ENCODE measurements at places on chromosomes 6 and 20.

- no peak for DNase-seq
Measured at GRCh38 chr6:168518348-168518745, 77.4 kb downstream of the SMOC2 start.

DNA sequence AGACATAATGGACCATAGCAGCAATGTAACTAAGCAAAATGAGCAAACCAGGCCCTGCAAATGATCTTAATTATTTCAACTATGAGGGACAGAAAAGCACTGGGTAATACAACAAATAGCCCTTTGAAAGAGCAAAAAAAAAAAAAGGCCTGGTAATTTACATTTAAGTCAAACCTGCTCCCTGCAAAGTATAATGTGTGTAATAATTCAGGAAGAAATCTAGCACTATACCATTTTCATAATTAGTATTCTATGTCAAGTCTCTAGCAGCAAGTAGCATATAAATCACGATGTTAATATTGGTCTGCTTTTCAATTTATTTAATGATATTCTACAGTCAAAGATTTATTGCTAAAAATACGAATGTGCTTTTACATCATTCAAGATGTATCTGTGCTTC is 489.6 kb downstream of the BMP2 start:
- DNase-seq, result no peak

DNA sequence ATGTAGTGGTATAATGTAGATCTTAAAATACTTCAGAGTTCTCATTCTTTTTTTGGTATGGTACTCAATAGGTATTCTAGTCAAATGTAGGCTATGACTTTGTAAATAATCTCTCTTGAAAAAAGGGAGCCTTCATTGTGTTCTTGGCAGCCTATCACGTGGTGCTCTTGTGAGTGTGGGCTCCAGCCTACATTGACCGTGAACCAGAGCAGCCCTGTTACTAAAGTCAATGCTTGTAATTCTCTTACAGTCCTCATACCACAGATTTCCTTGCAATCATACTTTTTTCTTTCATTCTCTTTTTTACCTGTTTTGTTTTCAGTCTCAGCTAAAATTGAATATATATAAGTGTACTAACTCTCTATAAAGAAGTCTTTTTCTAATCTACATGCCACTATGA is 31.1 kb downstream of the ARID1B start:
- no peak for DNase-seq

GRCh38 chr6:56766806-56767178 is 124.1 kb upstream of the DST start:
- no peak for DNase-seq

DNA sequence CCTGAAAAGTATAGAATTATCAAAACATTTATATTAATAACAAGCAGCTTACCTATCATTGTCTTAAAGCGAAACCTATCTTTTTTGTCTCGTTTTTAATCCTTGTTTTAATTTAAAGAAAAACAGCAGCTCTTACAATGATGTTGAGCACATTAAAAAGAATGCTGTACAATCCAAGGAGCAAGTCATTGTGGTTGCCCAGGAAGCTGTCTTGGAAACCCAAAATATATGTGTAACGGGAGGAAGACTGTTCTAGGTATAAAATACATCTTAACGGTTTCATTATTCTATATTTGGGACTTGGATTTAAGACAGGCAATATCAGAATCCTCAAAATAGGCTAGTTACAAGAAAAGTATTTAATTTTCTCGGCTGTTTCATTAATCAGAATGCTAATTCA is 21.7 kb downstream of the ZNF133 start:
- no peak for DNase-seq

- no peak for DNase-seq
Measured at GRCh38 chr6:127124172-127124571, 5.7 kb downstream of the RSPO3 start.

DNA sequence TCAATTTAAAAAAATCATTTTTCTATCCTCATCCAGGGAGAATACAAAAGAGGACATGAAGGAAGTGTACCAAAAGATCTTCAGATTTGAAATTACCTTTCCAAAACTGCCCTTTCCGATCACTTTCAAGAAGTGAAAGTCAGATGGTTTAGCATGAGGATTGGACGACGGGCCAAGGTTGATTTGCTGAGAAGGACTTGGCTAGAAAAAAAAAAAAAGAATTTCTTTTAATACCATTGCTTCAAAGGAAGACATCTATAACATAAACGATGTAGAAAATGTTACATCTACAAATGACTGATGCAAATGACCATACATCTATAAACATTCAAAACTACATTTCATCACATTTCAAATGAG is 120.9 kb upstream of the SLC2A12 start:
- DNase-seq, result no peak

DNA sequence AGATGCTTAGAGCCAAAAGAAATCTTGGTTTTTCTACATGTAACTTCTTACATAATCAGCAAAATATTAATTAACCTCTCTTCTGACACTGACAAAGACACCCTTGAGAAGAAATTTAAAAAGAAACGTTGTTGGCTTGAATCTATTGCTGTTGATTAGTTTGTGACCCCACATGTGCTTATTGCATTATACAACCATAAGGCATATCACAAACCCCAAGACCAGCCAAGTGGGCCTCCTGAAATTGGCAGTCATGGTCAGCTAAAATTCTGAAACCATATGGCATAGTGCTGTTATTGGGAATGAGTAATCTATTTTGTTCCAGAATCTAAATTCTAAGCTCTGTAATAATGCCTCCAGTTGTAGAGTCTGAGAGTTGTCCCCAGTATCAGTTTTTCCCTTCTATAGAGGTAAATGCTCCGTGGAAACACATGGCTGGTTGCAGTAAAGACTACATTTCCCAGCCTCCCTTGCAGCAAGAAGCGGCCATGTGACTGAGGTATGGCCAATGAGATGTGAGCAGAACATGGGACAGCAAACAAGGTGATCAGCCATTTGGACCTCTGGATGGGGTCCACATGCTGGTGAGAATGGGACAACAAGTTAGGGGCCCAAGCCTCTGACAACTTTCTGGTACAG is 42.3 kb upstream of the PTPN1 start:
- peak; percentile 70 for DNase-seq

GRCh38 chr6:152356016-152356415 is 281.1 kb downstream of the SYNE1 start:
- DNase-seq, result no peak

Data from muscle of back (tissue), 13 donors.